ENCODE measurements at places on chromosomes 6 and 20. TPM values are rescaled to one million over a fixed set of nuclear protein-coding genes. Genes with fewer than 3 reads are reported as not detected.
A peak's percentile ranks its signal among the peaks of the same experiment; 100 is the strongest.

The ARG1 gene
- total RNA-seq: not detected

DNA sequence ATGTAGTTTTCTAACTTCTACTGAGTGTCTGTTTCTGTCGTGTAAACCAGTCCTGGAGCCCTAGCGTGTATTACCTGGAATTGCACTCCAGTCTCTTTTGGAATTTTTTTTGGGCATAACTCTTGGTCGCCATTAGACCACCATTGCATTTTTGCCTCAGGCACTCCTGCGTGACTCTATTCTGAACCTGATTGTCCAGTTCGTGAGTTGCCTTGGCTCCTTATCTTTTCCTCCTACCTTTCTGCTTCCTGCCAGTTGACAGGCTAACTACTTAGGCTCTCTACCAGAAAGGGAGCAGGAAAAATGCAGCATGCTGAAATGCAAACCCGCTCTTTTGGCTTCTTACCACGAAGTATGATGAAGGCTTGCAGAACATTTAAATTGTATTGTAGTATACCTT, 490.9 kb upstream of the SOX4 start:
- H3K4me3 ChIP-seq: no peak overlapping the region
- no peak overlapping the region for H3K27ac ChIP-seq
- H3K36me3 ChIP-seq: no peaks in the 10 kb centered on the region
- H3K27me3 ChIP-seq: no peaks in the 10 kb centered on the region
- no peaks in the 10 kb centered on the region for H3K4me1 ChIP-seq
- no peak for DNase-seq

GRCh38 chr6:147782302-147782701, 273.8 kb downstream of the SAMD5 start:
- H3K36me3 ChIP-seq: no peaks in the 10 kb centered on the region
- no peak overlapping the region for H3K27ac ChIP-seq
- peak; percentile 77 for DNase-seq

The BMP6 gene
- 0.28 TPM for total RNA-seq

DNA sequence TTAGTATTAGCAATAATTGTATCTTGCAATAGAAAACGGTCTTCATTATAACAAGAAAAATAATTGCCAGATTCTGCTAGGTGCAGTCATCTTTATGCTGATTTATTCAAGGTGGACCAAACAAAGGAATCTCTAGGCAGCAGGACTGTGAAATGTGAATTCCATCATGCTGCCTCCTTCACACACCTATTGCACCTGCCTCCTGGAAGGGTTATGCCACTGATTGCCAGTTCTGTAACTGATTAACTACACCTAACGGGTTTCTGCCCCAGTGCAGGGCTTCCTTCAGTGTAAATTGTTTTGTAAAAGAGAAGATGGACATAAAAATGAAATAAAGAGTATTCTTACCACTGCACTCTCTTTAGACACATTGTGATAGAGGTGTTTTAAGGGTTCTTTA, 96.1 kb downstream of the FOXO3 start:
- peak overlapping the region; percentile 70 for H3K27ac ChIP-seq
- H3K27me3 ChIP-seq: no peaks in the 10 kb centered on the region
- no peak overlapping the region for H3K4me3 ChIP-seq
- no peaks in the 10 kb centered on the region for H3K36me3 ChIP-seq

DNA sequence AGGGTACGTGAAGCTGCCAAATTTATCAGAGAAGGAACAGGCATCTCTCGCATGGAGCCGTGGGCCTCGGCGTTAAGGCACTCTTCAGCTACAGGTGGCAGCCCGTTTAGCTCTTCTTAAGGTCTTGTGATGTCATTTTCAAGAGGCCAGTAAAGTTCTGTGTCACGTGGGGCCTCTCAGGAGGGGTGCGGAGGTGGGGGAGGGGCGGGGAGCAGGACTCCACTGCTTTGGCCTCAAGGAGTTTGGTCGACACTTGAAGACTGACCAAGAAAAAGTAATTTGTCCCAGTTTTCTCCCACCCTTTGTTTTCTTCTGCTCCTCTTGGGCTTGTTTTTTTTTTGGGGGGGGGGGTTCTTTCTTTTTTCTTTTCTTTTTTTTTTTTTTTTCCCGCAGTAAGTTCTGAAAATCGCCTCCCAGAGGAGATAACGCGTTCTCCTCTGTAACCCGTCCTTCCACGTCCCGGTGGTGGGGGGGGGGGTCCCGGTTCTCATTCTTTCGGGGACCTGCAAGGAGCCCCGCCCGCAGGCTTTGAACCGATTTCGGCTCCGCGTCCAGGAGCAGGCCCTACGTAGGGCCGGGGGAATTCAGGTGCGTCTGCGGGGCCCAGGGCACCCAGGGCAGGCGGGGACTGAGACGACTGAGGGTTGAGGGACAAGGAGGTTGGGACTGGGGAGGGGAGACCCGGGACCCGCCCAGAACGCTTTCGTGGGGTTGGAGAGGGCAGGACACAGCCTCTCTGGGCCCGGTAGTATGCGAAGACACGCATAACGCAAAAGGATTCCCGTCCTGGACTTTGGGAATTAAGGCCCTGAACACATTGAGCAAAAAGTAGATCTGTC, 26.0 kb downstream of the GPX6 start:
- peak overlapping the region; percentile 58 for H3K4me3 ChIP-seq
- H3K4me1 ChIP-seq: no peaks in the 10 kb centered on the region
- peak; percentile 74 for DNase-seq
- no peak overlapping the region for H3K27ac ChIP-seq
- H3K36me3 ChIP-seq: no peaks in the 10 kb centered on the region
- H3K27me3 ChIP-seq: no peaks in the 10 kb centered on the region

The KAT14 gene
- 15.3 TPM for total RNA-seq
